ENCODE measurements at places on chromosomes 7 and 10. TPM values are rescaled to one million over a fixed set of nuclear protein-coding genes. Genes with fewer than 3 reads are reported as not detected.

The AQP1 gene
- total RNA-seq, result 388 TPM

GRCh38 chr7:45564886-45565455 lies 9.2 kb upstream of the ADCY1 start:
- no peak for DNase-seq

The C7orf33 gene
- not detected for total RNA-seq

GRCh38 chr10:30542001-30542894 lies 87.3 kb downstream of the LYZL2 start:
- DNase-seq, result no peak

The PON3 gene
- total RNA-seq, result 0.74 TPM

GRCh38 chr10:105466521-105466920 lies 825.4 kb downstream of the SORCS3 start:
- no peak for DNase-seq

The PCGF6 gene
- 10.6 TPM for total RNA-seq

The C10orf53 gene
- total RNA-seq, result not detected

GRCh38 chr7:23570592-23571200 lies 26.5 kb upstream of the CCDC126 start:
- DNase-seq, result peak; percentile 85

The CNPY1 gene
- total RNA-seq, result not detected

The GPR146 gene
- total RNA-seq, result 14.3 TPM

- no peak for DNase-seq
These were observed 46.1 kb downstream of the TNPO3 start for GRCh38 chr7:129008645-129009414.

DNA sequence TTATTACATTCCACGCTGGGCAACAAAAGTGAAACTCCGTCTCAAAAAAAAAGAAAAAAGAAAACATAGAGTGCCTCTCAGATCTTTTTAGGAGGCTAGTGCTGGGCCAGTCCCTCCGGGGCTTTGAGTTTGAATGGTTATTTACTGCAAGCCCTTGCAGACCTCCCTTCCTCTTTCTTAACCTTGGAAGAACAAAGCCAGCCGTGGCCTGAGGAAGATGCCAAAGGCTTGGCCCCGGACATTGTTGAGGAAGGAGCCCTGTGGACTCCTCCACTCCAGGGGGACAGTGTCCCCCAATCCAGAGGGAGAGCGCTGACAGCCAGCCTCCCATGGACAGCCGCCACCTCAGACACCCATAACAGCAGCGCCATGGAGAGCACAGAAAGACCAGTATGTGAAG lies 5.0 kb downstream of the TSPAN33 start:
- DNase-seq, result no peak

The THSD7A gene
- 6.6 TPM for total RNA-seq

DNA sequence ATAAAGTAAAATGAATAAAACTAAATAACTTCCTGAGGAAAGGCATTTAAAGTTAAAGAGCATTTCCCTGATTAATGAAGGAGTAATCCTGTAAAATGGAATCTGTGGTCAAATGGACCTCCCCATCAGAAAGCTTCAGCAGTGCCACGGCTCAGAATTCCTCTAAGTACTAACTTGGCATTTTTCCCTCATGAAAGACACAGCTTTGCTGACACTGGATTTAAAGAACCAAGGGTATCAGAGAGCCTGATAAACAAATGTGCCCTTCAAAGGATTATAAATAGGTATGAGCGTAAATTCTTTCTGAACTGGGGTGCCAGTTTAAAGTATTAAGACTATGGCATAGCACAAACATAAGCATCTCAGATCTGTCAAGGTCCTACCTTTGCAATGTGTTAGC lies 24.2 kb upstream of the RNF148 start:
- DNase-seq, result no peak

The COL1A2 gene
- total RNA-seq, result 780 TPM

GRCh38 chr7:47535704-47536628 lies 45.9 kb downstream of the TNS3 start:
- DNase-seq, result peak; percentile 51

GRCh38 chr10:3117486-3117885 lies 50.1 kb downstream of the PFKP start:
- peak; percentile 41 for DNase-seq

GRCh38 chr10:77566236-77566635 lies 71.4 kb downstream of the KCNMA1 start:
- no peak for DNase-seq

- DNase-seq, result no peak
These were observed 197.6 kb upstream of the ZNF32 start for GRCh38 chr10:43846187-43846680.

GRCh38 chr7:6725003-6725402 lies 18.3 kb upstream of the ZNF12 start:
- no peak for DNase-seq

GRCh38 chr10:84551437-84552120 lies 223.2 kb downstream of the CCSER2 start:
- no peak for DNase-seq

Data from posterior vena cava (tissue), 2 donors.